Activated CD4-positive, alpha-beta T cell treated with anti-CD3 and anti-CD28 coated beads for 24 hours (primary cell): ENCODE measurements at places on chromosomes 5 and 9.
A peak's percentile ranks its signal among the peaks of the same experiment; 100 is the strongest.

DNA sequence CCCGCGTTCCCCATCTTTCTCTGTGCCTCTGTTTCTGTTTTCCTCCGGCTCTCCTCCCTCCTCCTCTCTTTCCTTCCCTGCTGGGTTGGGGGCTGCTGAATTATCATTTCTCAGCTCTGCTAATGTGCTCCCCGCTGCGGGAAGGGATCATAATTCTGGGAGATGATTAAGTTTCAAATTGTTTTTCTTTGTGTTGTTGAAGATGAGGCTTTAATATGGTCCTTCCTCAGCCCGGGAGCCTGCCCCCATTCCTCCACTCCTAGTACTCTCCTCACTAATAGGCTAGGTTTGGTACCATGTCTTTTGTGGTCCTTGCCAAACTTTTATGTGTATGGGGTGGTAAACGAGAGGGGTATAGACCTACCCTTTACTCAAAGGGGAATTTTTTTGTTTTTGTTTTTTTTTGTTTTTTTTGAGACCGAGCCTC lies 5.7 kb upstream of the PCDH1 start:
- DNase-seq = no peak

DNA sequence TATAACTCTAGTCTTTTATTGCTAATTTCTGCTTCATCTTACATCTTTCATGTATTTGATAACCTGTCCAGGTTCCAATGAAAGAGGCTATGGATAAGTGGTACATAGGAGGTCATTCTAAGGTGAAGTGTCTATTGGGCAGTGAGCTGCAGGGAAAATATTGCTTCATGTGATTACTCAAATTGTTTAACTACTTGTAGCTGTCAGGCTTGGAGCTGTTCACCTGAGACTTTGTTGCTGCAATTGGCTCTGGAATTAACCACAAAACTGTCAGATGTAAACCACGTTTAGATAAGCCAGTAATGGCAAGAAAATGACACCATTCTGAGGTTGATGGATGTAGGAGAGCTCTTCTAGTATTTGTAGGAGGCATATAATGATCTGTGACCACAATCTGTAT lies 26.0 kb downstream of the ADAMTSL1 start:
- DNase-seq = no peak

GRCh38 chr5:71957292-71957898 lies 149.9 kb upstream of the MAP1B start:
- no peak for DNase-seq

DNA sequence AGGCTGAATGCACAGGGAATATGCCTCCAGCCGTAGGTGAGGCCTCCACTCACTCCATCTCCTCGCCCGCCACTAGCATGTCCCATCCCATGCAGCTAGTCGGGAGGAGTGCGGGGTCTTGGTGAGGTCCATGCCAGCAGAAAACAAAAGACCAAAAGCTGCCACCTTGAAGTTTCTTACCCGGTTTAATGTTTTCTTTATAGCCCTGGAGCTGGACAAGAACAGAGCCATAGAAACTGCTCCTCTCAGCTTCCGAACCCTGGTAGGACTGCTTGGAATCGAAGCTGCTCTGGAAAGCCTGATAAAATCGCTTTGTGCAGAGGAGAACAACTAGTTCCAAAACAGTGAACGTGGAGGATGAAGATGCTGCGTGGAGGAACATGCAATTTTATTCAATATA lies 57.1 kb downstream of the IPPK start:
- DNase-seq = no peak

- no peak for DNase-seq
These were observed 66.9 kb downstream of the TLR4 start for GRCh38 chr9:117771136-117771535.

GRCh38 chr5:27087747-27088146 lies 49.4 kb upstream of the CDH9 start:
- DNase-seq = no peak

- no peak for DNase-seq
These were observed 29.6 kb downstream of the EHMT1 start for GRCh38 chr9:137648396-137648795.

- no peak for DNase-seq
These were observed 3.8 kb downstream of the SPINK6 start for GRCh38 chr5:148206620-148207019.

GRCh38 chr5:33901156-33901555 lies 9.4 kb upstream of the ADAMTS12 start:
- DNase-seq = no peak

DNA sequence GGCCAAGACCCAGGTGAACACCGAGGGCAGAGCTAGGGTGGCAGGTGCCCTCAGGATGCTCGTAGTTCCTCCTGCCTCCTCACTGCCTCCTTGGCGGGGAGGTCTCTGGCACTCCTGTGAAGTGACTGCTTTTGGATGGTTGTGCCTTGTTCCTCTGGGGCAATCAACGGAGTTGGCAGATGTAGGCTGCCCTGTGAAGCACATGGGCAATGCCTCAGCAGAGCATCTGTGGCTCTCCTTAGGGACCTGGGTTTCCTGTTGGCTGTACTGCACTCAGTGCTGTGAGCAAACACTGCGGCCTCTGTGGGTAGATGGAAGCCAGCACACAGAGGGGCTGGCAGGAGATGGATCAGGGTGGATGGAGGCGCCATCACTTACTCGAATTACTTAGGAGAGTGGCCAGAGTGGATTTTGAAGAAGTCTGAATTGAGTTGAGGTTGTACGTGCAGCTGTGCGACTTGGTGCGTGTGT lies 71.4 kb upstream of the COL5A1 start:
- DNase-seq = no peak

DNA sequence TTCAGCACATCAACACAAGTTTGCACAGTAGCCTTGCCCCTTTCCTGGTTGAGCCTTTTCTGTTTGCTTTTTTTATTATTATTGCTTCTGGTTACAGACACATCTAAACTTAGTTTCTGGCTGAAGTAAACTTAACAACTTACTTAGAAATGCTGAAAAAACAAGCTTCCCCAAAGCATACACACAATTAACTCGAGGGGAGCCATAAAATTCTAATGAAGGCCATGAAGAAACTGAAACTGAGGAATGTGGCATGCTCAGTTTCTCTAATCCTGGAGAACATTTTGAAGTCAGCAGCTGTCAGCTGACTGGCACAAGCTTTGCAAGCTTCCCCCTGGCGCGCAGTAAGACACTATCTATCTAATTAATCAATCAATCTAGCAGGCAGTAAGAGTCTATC lies 3.7 kb downstream of the MYO10 start:
- DNase-seq = no peak

DNA sequence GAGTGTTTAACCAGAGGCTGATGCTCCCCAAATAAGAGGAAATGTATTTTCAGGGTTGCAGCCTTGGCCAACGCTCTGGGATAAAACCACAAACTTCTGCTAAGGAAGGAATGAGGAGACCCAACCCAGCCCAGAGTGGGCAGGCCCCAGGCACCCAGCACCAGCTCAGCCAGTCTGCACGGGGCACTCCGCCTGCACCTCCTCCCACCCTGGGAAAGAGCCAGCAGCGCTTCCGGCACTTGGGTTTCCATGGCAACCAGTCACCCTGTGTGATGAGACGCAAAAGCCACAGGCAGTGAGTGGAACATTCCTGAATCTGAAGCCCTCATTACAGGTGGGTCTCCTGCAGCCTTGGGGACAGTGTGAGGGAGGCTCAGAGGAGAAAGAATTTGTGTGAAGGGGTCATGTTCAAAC lies 85.2 kb upstream of the ZBTB43 start:
- peak; percentile 60 for DNase-seq

GRCh38 chr5:94771742-94772141 lies 153.3 kb downstream of the SLF1 start:
- no peak for DNase-seq

- DNase-seq = no peak
These were observed 48.9 kb downstream of the YIPF5 start for GRCh38 chr5:144121577-144121976.

- no peak for DNase-seq
These were observed 196.2 kb downstream of the HSPA4 start for GRCh38 chr5:133247881-133248624.

GRCh38 chr5:68464424-68464823 lies 248.9 kb downstream of the PIK3R1 start:
- peak; percentile 16 for DNase-seq

- DNase-seq = no peak
These were observed 22.8 kb upstream of the ZNF618 start for GRCh38 chr9:113853333-113853732.

- DNase-seq = no peak
These were observed 48.6 kb upstream of the ZSWIM6 start for GRCh38 chr5:61283471-61283870.

DNA sequence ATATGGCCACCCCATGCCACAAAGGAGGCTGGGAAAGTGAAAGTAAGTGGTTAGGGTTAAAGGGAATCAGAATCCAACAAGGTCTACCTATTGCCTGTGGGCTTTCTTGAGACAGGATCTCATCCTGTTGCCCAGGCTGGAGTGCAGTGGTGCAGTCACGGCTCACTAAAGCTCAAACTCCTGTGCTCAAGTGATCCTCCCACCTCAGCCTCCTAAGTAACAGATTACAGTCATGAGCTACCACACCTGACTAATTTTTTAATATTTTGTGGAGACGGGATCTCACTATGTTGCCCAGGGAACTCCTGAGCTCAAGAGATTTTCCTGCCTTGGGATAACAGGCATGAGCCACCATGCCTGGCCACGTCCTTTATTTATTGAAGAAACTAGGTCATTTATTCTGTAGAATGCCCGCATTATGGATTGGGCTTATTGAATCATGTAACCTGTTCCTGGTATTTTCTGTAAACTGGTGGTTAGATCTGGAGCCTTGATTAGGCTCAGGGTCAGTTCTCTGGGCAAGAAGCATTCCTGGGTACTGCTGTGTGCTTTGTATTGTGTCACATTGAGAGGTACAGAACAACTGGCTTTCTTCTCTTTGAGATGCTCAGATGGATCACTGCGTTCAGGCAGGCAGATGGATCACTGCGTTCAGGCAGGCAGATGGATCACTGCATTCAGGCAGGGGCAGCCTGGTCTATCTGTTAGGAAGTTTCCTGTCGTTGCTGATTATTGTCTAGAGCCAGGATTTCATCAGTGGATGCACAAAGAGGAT lies 41.6 kb downstream of the ERGIC1 start:
- DNase-seq = no peak

DNA sequence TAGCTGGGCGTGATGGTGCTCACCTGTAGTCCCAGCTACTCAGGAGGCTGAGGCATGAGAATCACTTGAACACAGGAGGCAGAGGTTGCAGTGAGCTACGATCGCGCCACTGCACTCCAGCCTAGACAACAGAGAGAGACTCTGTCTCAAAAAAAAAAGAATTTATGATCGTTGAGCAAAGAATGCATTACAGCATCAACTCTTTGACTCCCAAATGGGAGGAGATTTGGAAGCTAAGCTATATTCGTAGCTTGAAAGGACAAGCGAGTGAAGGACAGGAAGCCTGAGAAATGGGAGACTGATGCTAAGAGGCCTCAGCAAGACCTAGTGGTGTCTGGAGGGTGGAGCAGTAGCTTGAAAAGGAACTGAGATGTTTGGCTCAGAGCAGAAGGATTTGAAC lies 10.3 kb upstream of the CCIN start:
- no peak for DNase-seq

DNA sequence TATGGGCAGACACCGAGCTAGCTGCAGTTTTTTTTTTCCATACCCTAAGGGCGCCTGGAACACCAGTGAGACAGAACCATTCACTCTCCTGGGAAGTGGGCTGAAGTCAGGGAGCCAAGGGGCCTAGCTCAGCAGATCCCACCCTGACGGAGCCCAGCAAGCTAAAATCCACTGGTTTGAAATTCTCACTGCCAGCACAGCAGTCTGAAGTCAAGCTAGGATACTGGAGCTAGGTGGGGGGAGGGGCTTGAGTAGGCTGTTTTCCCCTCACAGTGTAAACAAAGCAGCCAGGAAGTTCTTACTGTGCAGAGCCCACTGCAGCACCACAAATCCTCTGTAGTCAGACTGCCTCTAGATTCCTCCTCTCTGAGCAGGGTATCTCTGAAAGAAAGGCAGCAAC lies 151.7 kb upstream of the HCN1 start:
- DNase-seq = no peak

DNA sequence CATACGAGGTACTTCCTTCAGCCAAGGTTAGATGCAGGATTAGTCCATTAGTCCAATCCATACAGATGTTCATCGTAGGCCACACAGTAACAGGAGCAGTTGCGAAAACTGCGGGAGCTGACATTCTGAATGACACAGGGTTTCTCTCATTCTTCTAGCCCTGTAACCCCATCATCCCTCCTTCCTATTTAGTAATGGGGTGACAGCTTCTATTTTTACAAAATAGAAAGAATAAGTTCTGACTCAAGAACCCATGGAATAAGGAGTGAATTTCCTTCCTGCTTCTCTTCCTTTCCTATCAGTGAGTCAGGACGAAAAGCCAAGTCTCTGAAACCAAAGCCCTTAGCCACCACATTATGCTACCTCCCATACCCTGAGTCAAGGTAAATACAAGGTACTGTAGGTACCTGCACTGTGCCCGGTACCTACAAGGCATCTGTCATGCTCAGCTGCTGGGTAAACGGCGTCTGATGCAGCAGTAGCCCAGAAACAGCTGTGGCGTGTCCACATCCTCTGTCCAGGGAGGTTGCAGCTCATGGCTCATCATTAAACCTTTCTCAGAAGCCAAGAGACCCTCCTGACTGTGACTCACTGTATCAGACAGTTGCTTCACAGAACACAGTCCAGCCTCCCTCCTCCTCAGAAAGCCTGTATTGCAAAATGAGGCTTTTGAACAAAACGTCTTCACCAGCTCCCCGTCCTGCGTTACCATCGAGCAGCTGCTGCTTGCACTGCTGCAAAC lies 84.2 kb downstream of the ESM1 start:
- DNase-seq = no peak

DNA sequence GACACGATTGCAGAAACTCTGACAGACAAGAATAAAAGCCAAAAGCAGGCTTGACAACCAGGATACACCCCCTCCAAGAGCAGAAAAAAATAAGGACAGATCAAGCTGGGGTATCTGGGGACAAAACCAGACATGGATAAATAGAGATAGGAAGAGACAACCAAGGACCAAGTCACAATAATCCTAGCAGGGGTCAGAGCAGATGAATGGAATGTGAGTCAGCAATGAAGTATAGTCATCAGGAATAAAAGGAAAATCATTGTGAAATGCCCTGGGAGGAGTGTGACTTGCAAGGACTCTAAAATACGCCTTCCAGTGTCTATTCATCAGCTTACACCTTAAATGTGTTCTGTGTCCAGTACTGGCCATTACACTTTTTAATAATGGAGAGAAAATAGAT lies 206.8 kb downstream of the CAAP1 start:
- no peak for DNase-seq
